ENCODE measurements at places on chromosomes 2 and 18.

DNA sequence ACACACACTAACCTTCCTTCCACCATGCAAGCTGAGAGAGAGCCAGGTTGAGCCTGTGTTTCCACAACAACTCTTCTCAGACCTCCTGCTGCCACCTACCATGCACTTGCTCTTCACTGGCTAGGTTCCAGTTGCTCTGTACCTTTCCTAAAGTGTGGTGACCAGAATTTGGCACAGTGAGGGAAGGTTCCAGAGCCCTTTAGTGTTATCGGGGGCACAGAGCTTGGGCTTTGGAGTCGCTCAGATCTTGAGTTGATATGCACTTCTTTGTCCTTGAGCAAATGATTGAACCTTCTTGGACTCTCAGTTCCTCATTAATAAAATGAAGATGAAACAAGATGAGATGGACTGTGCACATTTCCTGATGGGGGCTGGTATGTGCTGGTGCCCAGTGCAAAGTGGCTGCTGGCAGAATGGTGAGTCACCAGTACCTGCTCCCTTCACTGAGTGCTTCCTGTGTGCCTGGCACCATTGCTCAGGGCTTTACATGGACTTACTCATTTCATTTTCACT is 47.1 kb downstream of the NEDD4L start:
- no peak for DNase-seq

DNA sequence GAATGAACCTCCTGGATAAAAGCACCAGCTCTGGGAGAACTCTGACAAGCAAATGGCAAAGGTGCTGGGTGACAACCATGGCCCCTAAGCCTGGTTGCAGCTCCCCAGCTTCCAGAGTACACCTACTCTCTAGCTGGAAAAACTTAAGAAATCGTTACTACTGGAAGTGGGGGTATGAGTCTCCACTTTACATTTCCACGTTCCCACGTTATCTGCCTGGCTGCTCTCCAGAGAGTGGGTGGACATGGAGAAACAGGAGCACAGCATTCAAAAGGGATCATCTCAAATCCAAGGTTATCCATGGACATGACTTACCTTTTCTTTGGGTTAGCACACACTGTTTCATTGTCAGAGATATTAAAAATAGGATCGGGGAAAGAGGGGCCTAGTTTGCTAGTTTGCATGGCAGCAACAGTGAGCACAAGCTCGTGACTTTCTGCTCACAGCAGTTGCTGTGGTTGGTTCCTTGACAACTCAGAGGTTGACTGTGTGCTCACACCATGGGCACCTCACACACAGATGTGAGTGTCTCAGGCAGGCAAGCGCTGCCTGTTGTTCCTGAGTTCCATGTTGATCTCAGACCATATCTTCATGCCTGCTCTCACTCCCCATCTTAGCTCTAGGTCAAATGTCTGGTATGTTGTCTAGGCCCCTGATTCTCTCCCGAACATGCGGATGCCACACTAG is 32.5 kb downstream of the PTPN18 start:
- DNase-seq, result no peak

- no peak for DNase-seq
These were observed 152.4 kb downstream of the MGAT5 start for GRCh38 chr2:134406311-134406710.

DNA sequence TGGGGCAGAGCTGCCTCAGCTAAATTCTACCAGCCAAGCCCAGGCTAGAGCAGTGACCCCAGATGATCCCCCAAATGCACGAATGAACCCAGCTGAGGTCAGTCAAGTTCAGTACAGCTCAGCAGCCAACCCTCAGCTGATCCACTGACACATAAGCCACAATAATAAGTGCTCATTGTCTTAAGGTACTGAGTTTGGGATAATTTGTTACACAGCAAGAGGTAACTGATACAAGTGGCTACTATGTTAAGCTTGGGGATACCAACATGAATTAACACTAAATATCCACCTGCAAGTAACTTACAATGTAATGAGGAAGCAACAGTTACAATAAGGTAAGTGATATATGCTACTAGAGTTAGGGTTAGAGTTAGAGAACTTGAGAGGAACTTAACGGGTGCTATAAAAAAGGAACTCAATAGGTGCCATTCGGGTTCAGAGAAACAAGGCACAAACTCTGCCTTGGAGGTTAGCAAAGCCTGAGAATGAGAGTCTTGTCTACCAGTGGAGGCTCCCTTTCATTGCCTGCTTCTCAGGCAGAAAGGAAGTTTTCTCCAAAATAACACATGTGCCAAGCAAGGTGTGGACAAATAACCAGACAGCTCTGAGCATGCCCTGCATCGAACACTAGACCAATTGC is 189.4 kb downstream of the ARL4C start:
- no peak for DNase-seq

DNA sequence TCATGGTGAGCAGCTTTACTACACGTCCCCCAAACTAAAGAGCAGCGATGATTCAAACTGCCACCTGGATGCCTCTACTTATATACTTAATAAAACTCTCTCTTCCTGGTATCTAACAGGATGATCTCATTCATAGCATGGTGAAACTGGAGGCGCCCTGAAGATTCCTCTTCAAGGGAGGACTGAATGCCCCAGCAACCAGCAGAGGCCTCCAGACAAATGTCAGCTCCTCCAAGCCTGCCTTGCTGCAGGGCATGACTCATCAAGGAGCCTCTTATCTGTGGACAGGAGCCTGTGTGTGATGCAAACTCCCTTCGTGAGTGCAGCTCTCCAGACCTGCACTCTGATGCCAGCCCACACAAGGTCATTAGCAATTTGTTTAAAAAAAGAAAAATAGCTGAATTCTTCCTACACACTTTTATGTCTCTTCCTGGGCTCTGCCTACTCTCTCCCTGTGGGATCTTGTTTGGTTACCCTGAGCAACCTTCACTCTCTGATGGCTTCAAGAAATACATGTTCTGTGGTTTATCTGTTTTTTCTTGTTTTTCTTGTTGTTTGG is 30.2 kb downstream of the LONRF2 start:
- peak; percentile 60 for DNase-seq

DNA sequence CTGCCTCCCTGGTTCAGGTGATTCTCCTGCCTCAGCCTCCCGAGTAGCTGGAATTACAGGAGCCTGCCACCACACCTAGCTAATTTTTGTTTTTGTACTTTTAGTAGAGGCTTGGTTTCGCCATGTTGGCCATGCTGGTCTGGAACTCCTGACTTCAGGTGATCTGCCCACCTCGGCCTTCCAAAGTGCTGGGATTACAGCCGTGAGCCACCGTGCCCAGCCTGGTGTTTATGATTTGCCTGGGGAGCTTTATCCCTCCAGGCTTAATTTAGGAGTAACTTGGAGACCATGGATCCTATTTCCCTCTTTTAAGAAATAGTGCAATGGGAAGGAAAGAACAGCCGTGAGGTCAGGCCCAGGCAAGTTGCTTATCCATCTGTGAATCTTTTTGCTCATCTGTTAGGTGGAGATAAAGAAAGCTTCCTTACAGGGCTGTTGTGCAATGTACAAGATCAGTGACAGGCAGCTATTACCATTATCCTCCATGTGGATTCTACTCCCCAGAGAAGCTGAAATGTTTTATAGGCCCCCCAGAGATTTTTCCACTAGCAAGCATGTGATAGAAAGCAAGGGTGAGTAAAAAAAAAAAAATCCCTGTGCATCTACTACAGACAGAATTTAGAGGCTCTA is 104.9 kb upstream of the MGAT5 start:
- no peak for DNase-seq

DNA sequence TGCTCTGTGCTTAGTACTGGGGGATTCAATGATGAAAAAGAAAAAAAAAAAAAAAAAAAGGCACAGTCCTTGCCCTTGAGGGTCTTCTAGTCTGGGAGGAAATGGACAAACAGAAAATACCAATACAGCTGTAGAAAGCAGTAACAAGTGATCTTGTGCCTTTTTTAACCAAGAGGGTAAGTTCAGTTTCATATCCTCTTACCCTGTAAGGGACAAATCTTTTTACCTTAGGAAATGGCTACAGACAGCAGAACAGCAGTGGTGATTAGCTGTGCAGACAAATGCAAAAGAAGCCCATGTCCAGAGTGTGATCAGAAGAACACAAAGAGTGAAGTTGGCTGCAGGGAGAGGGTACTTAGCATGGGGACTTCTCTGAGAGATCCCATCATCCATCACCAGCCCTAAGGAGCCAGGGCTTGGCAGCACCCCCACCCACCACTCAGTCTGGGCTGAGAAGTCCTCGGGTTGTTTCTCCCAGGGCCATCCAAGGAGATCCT is 102.9 kb downstream of the ALPK2 start:
- no peak for DNase-seq

- DNase-seq, result no peak
These were observed 66.2 kb downstream of the HNMT start for GRCh38 chr2:138030459-138030858.

GRCh38 chr2:39304200-39304599 is 60.4 kb upstream of the CDKL4 start:
- DNase-seq, result no peak

GRCh38 chr18:10329101-10329500 is 125.3 kb upstream of the APCDD1 start:
- no peak for DNase-seq

DNA sequence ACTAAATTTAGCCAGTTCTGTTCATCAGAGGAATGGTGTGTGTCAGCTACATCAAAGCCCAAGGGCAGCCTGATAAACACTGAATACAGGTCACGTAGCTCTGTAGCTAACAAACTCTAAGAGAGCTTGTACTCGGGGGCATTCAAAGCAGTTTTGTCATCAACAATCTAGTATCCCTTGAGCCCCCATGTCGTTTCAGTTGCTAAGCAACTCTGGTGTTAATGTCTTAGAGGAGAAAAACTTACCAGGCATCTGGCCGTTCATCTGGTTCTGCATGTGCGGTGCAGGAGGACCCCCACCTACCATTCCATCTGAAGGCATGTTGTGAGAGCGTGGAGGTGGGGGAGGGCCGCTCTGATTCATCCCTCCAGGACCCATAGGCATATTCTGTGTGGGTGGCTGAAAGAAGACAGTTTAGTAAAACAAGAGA is 33.1 kb downstream of the SS18 start:
- DNase-seq, result no peak

DNA sequence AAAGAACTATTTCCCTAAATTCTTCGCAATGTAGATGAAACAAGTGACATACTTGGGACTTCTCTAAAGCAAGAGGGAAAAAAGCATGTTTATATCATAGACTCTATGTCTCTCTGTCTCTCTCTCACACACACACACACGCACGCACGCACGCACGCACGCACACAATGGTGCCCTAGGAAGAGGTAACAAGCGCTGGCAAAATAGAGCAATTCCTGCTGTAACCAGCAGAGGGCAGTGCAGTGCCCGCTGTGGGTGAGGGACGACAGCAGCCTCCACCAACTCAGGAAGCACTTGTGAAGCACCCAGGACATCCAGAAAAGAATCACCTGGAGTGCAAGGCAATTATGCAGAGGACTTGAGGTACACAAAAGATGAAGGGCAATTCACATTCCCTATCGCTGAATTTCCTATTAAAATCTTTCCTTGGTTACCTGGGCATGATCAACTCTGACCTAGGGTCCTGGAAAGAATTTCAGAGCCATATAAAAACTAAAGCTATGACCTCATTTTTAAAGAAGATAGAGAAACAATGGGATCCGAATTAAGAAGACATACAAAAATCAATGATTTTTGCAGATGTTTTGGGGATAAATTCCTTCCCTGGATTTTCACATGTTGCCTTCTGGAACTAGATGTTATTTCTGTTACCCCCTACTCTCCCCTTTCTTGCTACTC is 166.4 kb downstream of the PDE11A start:
- peak; percentile 87 for DNase-seq

GRCh38 chr18:61336766-61337165 is 3.5 kb downstream of the CDH20 start:
- DNase-seq, result no peak

- no peak for DNase-seq
These were observed 921.3 kb downstream of the CPS1 start for GRCh38 chr2:211477537-211478275.

GRCh38 chr2:240877460-240878340 is 9.1 kb downstream of the AGXT start:
- no peak for DNase-seq

GRCh38 chr2:200394045-200394444 is 87.6 kb downstream of the SPATS2L start:
- DNase-seq, result no peak

GRCh38 chr2:51953931-51954330 is 922.0 kb upstream of the NRXN1 start:
- DNase-seq, result no peak

- DNase-seq, result no peak
These were observed 82.5 kb upstream of the OTX1 start for GRCh38 chr2:62968168-62968567.

- DNase-seq, result no peak
These were observed 73.1 kb upstream of the RMDN2 start for GRCh38 chr2:37851828-37852584.

GRCh38 chr2:231605607-231606091 is 13.0 kb downstream of the TEX44 start:
- DNase-seq, result no peak
